AG04449 (cell line): ENCODE measurements at places on chromosomes 2 and 18.

- no peak for DNase-seq
These were observed 101.1 kb downstream of the SPTBN1 start for GRCh38 chr2:54557211-54557600.

GRCh38 chr18:27483276-27483675, 298.2 kb upstream of the CHST9 start:
- DNase-seq = no peak

- no peak for DNase-seq
These were observed 110.2 kb upstream of the LRP1B start for GRCh38 chr2:142241016-142241415.

GRCh38 chr2:204824751-204825453, 279.6 kb downstream of the PARD3B start:
- no peak for DNase-seq

DNA sequence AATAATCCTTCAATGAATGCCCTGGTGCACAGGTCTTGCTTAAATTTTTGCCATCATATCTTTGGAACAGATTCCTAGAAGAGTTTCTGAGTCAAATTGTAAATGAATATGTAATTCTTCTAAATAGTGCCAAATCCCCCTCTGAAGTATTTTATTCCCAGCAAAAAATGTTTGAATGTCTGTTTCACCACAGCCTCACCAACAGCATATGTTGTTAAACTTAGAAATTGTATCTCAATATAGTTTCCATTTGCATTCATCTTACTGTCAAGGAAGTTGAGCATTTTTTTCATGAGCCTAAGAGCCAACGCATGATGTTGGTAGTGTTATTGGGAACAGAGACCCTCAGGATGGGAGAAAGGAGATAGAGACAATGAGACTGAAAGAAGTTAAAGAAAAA, 86.8 kb upstream of the IL1R2 start:
- no peak for DNase-seq

- DNase-seq = no peak
These were observed 92.0 kb downstream of the USP40 start for GRCh38 chr2:233474308-233475160.

- no peak for DNase-seq
These were observed 43.5 kb downstream of the RAB3GAP1 start for GRCh38 chr2:135095591-135095990.

DNA sequence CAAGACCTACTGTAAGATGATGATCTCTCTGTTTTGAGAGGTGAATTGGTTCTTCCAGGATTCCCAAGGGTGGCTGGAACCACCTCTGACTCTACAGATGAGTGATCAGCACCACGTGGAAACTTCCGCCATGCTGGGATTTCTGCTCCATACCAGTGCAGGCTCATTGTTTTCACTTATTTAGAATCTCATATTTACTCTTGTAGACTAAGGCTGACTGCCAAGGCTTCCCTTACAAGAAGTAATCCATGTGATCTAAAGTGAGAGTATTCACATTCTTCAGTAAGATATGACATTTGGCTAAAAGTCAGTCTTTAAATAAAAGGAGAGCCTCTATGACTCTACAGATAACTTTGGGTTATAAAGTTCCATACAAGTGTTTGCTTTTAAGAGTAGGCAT, 322.9 kb upstream of the RAB12 start:
- DNase-seq = no peak

DNA sequence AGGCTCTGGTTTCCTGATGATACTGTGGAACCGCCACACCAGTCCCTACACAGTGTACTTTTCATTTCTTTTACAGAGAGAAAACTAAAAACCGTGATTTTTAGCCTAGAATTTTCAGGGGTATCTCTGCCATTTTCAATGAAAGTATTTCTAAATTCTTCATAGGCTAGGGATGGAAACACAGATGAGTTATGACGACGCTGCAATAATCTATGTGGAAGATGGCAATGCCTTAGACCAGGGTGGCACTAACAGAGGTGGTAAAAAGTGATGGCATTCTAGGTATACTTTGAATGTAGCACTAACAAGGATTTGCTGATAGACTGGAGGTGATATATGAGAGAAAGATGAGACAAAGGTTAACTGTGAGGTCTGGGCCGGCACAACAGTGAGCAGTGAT, 56.5 kb downstream of the TTC21B start:
- no peak for DNase-seq

DNA sequence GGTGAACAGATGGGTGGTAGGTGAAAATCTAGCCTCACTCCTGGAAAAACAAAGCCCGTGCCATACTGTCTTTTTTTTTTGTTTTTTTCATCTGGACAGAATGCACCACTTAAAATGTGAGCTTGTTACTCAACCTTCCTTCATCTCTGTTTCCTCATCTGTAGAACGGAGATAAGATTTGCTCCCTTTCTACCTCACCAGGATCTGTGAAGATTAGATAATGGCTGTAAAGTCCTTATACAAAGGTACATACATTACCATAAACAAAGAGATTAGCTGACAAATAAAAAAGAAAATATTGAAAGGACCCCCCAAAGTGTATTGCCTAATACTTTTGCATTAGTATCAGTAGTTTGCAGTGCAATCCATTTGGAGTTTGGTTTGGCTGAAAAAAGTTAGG, 75.4 kb upstream of the ZEB2 start:
- DNase-seq = no peak

GRCh38 chr2:60519231-60519863, 34.1 kb downstream of the BCL11A start:
- DNase-seq = no peak

DNA sequence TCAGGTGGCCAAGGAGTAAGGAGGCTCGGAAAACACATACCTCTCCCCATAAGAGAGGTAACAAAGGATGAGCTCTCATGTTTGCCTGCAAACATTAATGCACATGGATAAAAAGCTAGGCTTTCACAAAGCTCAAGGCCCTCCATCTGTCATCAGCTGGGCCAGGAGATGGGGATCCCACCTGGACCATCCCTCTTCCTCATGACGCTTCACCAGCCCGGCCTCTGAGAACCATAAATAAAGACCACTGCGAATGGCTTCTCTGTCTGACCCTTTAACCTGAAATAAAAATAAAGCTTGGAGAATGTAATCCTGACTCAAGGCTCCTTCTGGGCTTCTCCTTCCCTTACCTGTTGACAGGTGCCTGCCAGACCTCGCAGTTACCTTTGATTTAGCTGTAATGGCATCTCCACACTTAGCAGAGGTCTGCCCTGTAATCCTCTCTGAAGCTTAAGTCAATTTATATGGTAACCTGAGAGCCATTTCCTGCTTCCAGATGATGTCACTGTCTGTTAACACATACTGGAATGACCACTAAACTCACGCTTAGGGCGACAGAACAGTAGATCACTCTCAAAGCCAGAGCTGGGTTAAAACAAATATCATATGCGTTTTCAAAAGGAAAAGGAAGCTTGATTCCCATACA, 29.3 kb upstream of the FOXI3 start:
- no peak for DNase-seq

GRCh38 chr2:70115646-70116442, 28.6 kb downstream of the PCBP1 start:
- DNase-seq = no peak

DNA sequence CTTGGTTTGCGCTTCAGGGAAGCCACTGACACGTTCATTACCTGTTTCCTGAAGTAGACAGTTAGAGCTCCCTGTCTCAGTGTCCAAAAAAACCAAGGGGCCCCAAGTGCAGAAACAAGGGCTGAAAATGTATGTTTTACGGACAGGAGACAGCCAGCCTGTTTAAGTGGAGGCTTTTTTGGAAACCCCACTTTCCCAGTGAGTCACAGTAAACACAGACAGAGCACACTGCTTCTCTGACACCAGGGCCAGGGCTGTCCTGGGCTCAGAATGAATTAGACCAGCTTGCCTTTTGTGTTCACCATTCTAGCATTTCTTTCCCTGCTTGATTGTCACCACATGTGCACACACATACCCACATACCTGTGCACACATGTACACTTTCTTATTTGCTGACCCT, 128.6 kb downstream of the SH3RF3 start:
- no peak for DNase-seq

DNA sequence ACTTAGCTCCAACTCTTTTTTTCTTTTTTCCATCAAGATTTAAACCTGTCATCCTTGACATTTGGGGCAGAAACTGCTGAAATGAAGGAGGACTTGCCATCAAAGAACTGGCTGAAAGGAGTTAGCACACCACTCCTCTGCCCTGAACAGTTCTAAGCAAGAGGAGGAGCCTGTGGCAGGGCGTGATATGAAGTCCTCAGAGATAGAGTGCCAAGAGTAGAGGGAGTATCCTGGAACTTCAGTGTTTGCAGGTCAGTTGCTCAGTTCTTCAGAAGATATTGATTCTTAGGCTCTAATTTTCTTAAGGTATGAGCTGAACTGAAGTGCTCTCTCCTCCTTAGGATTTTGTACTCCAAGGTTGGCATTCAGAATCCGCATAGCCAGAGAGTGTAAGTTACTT, 15.2 kb downstream of the NABP1 start:
- no peak for DNase-seq

DNA sequence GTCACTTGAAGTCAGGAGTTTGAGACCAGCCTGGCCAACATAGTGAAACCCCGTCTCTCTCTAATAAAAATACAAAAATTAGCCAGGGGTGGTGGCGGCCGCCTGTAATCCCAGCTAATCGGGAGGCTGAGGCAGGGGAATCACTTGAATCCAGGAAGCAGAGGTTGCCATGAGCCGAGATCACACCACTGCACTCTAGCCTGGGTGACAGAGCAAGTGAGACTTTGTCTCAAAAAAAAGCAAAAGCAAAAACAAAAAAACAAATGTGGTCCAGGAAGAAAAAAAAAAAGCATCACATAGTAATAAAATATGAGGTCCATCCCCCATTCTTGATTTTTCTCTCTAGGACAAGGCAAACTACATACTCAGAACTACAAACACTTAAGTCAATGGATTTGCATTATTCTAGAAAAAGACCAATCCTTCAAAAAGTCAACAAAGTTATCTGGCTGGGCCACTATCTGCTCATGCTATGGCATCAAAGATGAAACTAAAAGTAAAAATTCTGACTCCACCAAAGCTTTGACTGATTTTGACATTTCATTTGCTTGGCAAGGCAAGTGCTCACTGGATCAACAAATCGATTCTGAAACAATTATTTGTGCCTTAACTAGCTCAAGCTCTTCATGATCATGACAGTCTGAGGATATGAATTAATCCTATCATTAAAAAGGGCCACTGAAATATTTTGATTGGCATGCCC, 28.4 kb downstream of the MEX3C start:
- no peak for DNase-seq

DNA sequence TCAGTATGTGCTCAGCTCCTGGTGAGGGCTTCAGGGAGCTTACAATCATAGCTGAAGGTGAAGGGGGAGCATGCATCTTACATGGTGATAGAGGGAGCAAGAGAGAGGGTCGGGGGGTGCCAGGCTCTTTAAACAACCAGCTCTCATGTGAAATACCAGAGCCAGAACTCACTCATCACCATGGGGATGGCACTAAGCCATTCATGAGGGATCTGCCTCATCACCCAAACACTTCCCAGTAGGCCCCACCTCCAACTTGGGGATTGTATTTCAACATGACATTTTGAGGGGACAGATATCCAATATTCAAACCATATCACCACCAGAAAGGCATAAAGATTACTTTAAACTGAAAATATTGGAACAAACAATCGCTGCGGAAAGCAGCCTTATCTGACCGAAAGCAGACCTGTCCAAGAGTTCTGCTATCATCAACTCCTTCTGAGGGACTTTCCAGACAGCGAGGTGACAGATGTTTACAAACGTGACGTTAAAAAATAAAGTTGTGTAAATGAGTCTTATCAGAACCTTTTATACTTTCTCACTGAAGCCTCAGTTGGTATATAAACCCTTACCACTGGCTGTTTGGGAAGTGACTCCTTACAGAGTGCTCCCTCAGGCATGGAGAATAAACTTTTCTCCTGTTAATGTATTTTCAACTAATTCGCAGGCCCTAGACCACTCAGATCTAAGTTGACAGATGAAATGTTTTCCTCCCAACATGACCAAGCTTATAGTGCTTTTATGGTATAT, 35.5 kb upstream of the PTH2R start:
- DNase-seq = no peak

GRCh38 chr18:8865934-8866333, 160.6 kb downstream of the MTCL1 start:
- DNase-seq = no peak

- no peak for DNase-seq
These were observed 19.7 kb downstream of the SH3BP4 start for GRCh38 chr2:234971496-234971895.

DNA sequence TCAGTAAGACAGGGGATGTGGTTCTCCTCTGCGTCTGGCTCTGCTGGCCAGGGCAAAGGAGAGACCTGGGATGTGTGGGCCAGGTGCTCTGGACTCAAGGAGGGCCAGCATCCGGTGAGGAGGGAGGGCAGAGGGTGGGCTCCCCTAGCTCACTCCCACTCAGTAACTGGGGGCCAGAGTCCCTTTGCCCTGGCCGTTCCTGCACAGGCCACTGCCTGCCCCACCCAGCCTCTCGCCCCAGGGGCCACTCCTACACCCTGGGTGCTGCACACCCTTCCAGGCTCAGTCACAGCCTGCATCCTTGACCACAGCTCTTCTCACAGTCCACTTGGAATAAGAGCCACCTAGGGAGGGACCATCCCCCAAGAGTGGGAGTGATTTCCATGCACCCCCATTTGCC, 41.0 kb downstream of the SNED1 start:
- DNase-seq = no peak

DNA sequence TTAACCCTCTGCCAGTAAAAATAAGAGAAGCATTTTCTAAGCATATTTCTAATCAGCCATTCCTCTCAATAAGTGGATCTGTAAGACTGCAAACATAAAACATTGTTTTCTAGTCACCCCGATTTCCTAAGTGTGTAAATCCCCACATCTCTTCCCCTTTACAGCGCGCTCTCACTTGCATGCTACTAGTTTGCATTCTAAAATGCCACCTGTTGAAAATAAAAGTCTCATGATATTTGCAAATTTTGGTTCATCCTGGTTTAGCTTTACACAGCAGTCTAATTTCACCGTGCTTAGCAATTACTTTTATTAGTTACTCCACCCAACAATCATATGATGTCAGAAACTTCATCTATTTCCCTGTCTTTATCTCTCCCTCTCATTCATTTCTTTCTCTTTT, 1230.7 kb upstream of the ZEB2 start:
- no peak for DNase-seq

DNA sequence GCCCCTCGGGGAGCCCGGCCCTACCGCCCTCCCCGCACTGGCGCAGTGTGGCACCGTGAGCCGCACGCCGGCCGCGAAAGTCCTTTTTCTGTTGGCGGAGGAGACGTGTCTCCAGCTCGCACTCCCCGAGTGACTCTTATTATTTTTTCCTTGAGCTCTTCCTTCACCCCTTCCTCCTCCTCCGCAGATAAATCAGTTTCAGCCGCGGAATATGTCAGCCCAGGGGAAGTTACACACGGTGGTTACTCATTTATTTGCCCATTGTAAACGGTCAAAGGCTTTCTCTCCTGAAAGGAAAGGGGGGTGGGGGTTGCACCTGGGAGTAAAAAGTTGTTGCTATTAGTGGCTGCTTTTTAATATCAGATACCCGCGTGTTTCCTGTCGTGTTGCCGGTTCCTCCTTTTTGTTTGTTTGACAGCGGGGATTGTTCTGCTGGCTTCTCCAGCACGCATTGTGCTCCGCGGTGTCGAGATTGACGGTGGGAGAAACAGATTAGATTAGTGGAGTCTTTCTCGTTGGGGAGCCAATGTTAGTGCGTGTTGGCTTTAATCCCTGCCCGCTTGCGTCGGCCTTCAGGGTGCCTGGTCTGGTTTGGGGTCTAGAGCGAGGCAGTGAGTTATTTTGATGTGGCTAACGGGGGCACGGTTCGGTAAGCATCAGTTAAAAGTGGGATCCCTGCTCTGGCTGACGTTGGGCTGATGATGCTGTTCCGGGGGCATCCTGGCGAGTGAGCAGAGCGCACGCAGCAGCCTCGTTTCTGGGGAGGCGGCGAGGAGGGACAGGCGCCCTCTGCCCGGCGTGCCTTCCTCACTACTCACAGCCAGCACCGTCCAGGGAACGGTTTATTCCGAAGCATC, 1.6 kb downstream of the CRIM1 start:
- no peak for DNase-seq
